ENCODE measurements at places on chromosomes 7 and 10.

DNA sequence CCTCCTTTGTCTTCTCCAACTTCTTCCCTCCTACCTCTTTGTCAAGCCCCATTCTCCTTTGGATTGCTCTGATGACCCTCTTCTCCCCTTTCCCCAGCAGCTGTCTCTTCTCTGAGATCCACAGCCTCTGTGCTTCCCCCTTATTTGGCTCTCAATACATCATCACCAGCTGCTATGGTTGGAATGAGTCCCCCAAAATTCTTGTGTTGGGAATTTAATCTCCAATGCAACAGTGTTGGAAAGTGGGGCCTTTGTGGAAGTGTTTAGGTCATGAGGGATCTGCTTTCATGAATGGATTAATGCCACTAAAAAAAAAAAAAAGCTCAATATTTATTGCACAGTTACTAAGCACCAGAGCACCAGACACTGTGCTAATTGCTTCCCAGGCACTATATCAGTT lies 39.2 kb upstream of the FRMD4A start:
- no peak for DNase-seq

DNA sequence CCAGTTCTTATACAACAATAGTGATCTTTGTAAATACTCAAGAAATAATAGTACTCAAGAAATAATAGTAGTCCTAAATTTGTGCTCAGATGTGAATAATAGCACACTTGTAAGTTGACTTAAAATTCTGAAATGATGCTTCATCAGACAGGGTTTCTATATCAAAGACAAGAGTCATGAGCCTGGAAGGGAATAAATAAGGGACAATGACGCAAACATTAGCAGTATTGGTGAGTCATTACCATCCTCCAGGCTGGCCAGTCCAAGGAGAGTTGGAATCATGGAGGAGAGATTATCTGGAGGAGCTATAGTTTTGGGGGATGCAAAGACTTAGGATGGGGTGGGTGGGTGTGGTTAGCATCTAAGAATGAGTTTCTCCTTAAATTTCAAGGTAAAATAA lies 6.1 kb upstream of the SH3PXD2A start:
- no peak for DNase-seq

DNA sequence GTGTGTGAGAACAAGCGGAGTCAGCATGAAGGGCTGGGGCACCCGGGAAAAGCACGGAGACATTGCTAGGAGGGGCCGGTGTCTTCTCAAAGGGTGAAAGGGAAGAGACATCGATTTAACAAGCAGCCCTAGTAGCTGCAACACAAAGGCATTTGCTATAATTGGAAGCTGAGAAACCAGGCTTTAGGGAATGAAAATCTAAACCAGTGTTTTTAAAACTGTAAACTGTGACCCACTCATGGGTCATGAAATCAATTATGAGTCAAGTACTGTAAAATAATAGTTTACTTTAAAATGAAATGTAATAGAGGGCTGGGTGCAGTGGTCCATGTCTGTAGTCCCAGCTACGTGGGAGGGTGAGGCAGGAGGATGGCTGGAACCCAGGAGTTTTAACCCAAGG lies 128.7 kb upstream of the RHEB start:
- no peak for DNase-seq

DNA sequence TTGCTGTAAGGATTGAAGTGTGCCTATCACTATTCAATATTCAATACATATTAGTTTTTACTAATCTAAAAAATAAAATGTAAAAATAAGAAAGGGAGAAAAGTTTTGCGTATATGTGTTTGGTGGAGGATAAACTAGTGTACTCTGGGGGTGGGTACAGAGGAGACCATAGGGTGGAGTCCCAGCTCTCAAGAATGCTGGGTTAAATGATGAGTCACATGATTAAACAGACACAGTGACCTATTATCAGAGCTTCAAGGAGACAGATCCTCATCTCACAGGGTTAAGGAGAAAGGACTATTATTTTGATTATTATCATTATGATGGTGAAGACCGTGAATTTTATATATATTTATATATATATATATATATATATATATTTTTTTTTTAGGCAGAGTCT lies 77.5 kb downstream of the AFAP1L2 start:
- no peak for DNase-seq

GRCh38 chr7:32256376-32256775 lies 186.2 kb upstream of the PDE1C start:
- DNase-seq, result no peak

DNA sequence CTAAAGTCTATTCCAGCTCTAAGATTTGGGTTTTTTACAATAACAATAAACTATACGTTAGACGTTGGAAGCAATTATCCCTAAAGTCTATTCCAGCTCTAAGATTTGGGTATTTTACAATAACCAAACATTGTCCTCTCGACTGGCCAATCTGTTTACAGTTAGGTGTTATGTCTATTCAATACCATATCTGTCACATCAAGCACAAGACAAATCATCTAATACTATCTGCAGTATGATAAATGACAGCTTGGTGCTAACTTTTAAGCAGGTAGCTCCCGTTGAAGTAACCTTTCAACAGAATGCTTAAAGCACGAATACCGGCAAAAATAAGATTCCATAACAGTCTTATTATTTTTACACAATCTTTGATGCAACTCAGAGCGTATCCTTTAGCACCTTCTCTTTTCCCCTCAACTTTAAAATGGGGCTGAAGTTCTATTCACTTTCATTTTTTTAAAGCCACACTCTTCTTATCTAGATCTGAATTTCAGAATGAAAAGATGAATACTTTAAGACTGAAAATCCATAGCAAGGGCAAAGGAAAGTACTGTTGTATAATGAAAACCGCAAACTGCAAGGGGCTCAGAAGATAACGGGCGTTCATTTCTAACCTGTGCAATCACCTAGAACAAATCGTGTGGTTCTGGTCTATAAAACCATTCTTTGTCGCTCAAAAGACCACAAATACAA lies 925 bp downstream of the H2AZ2 start:
- DNase-seq, result no peak

GRCh38 chr7:76394957-76395356 lies 14.5 kb downstream of the SSC4D start:
- DNase-seq, result peak; percentile 23

GRCh38 chr7:141355032-141355431 lies 196.2 kb upstream of the AGK start:
- DNase-seq, result no peak

DNA sequence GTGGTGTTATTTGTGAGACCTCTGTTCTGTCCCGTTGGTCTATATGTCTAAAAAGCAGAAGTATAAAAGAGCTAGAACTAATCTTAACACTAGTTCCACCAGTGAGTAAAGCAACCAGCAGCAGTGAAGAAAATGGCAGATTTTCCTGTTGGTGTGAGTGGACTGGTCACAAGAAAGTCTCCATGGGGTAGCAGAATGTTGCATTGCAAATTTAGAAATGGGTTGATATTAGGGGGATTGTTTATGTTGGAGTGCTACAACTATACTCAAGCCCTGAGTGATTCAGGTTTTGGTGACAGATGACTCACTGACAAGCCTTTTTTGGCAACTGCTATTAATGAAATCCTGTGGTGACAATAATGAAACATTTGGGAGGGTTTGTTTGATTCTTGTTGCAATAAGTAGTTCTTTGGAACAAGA lies 5.6 kb downstream of the AVL9 start:
- peak; percentile 65 for DNase-seq

- no peak for DNase-seq
These were observed 5.1 kb upstream of the FAM133B start for GRCh38 chr7:92595281-92595680.

GRCh38 chr10:13771992-13772391 lies 185.2 kb downstream of the PRPF18 start:
- DNase-seq, result no peak

GRCh38 chr10:49222170-49222569 lies 34.0 kb upstream of the TMEM273 start:
- DNase-seq, result no peak

DNA sequence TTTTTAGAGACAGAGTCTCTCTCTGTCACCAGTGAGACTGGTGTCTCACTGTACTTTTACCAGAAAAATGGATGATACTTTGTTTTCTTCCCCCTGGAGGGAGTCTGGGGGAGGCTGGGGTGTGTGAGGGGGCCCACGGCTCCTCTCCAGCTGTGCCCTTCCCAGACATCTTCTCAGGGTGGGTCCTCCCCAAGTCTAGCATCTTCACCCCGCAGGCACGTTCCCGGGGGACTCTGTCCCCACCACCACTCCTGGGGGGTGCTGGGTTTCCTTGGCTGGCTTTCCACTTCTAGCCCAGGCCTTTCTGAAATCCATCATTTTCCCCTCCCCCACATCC lies 61.8 kb upstream of the MKRN1 start:
- DNase-seq, result no peak

GRCh38 chr10:128763588-128763987 lies 637.4 kb upstream of the MKI67 start:
- DNase-seq, result no peak

DNA sequence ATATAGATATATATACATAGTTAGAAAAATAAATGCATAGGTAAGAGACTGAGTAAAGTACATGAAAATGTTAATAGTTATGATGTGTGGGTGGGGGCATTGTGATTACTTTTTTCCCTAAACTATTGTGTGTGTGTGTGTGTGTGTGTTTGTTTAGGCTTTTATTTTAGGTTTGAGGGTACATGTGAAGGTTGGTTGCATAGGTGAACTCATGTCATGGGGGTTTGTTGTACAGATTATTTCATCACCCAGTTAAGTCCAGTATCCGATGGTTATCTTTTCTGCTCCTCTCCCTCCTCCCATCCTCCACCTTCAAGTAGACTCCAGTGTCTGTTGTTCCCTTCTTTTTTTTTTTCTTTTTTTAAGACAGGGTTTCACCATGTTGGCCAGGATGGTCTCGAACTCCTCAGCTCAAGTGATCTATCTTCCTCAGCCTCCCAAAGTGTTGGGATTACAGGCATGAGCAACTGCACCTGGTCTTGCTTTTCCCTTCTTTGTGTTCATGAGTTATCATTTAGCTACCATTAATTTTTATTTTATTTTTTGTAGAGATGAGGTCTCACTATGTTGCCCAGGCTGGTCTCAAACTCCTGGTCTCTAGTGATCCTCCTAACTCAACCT lies 1.9 kb upstream of the RUFY2 start:
- DNase-seq, result no peak

DNA sequence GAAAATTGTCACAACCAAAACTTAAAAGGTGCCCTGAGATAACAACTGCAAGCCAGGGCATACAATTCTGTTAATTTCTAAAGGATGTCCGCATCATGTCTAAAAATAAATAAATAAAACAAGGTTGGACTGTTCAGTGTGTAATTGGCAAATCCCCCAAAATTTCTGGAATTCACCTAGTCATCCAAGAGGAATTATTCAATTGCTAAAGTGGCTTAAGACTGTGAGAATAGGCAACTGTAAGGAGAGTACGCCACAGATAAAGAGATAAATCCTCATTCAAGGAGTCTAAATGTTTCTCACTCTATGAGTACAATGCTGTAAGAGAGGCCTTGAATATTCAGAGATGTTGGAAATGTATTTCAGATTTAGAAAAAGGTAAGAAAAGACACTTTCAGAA lies 37.2 kb downstream of the PIK3AP1 start:
- DNase-seq, result no peak

GRCh38 chr10:3761021-3761686 lies 23.9 kb downstream of the KLF6 start:
- DNase-seq, result no peak

DNA sequence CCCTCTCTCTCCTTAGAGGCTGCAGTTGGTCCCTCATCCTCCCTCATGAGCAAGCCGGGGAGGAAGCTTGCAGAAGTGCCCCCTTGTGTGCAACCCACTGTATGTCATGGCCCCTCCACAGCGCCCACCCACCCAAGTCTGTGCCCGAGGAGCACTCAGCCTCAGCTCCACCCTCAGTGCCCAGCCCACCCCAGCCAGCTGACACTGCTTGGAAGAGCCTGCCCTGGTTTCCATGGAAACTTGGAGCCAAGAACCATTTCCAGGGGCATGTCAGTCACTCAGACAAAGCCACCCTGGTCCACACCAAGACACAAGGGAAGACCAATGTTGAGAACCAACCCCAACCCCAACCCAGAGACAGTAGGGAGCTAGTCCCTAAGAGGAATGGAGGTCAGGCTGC lies 79.5 kb downstream of the PAX2 start:
- DNase-seq, result no peak

DNA sequence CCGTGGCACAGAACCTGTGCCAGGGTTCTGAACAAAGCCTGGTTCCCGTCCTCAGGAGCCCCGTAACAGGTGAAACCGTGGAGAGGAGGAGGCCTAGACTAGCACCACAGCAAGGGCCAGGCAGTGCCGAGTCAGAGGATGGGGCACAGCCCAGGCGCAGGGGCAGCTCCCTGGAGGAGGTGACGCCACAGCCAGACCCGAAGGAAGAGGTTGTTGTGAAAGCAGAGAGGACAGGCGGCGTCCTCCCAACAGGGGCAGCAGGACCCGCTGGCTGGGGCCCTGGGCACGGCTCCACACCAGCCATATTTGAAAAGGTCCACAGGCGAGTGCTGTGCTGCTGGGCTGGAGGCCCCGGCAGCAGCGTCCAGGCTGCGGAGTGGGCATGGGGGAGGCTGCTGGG lies 25.7 kb downstream of the DAGLB start:
- DNase-seq, result no peak

- DNase-seq, result no peak
These were observed 574.5 kb downstream of the SUGCT start for GRCh38 chr7:40709062-40709964.
